Smooth muscle cell of bladder (primary cell): ENCODE measurements at places on chromosomes 6 and 20. TPM values are rescaled to one million over a fixed set of nuclear protein-coding genes. Genes with fewer than 3 reads are reported as not detected.

KCNQ2 gene
- total RNA-seq: not detected in 2 replicates

ANKS1A gene
- total RNA-seq: 4.8 and 6.1 TPM in 2 replicates

HACE1 gene
- total RNA-seq: 16.9 and 18.1 TPM in 2 replicates

LY6G6F gene
- total RNA-seq: not detected in 2 replicates

CRISP2 gene
- not detected in 2 replicates for total RNA-seq

CTCFL gene
- not detected in 2 replicates for total RNA-seq

RAMACL gene
- 1.3 and 4.1 TPM in 2 replicates for total RNA-seq

TFAP2C gene
- total RNA-seq: under 0.01 TPM in 1 of 2 replicates, not detected in the other

ZNF341 gene
- total RNA-seq: 0.85 and 1.1 TPM in 2 replicates

TREML2 gene
- total RNA-seq: not detected in 2 replicates

BPIFB4 gene
- total RNA-seq: not detected in 2 replicates

GGTLC1 gene
- not detected in 2 replicates for total RNA-seq

MYB gene
- total RNA-seq: 0.09 and 0.14 TPM in 2 replicates

RSPH9 gene
- 0.85 and 1.0 TPM in 2 replicates for total RNA-seq

SLC22A16 gene
- total RNA-seq: not detected in 2 replicates

TNFRSF21 gene
- 17.9 and 18.9 TPM in 2 replicates for total RNA-seq

PPP1R18 gene
- total RNA-seq: 36.7 and 43.6 TPM in 2 replicates

SLC17A1 gene
- total RNA-seq: not detected in 2 replicates

LPIN3 gene
- 2.1 and 6.0 TPM in 2 replicates for total RNA-seq

PPP1R3D gene
- 5.0 and 6.4 TPM in 2 replicates for total RNA-seq

MYLK2 gene
- total RNA-seq: under 0.01 TPM in 1 of 2 replicates, not detected in the other

CRISP3 gene
- total RNA-seq: not detected in 2 replicates

MOCS1 gene
- 8.0 and 10.4 TPM in 2 replicates for total RNA-seq

MLIP gene
- not detected in 2 replicates for total RNA-seq

PSORS1C2 gene
- total RNA-seq: not detected in 2 replicates

MYMX gene
- not detected in 2 replicates for total RNA-seq

MAPK13 gene
- total RNA-seq: 5.7 and 8.1 TPM in 2 replicates

FOXC1 gene
- total RNA-seq: 0.28 and 0.71 TPM in 2 replicates

FOXS1 gene
- 0.09 TPM in 1 of 2 replicates, not detected in the other for total RNA-seq

SAMD5 gene
- 0.43 and 0.92 TPM in 2 replicates for total RNA-seq

NKAPL gene
- total RNA-seq: 1.8 and 2.0 TPM in 2 replicates

AK9 gene
- 1.6 and 3.1 TPM in 2 replicates for total RNA-seq

LY6G6C gene
- not detected in 2 replicates for total RNA-seq

CDH4 gene
- total RNA-seq: 0.18 and 0.71 TPM in 2 replicates

RAET1L gene
- not detected in 2 replicates for total RNA-seq

TCP11 gene
- total RNA-seq: 0.14 TPM in 1 of 2 replicates, not detected in the other

HRH3 gene
- not detected in 2 replicates for total RNA-seq
